ENCODE measurements at places on chromosomes 16 and 17.

- DNase-seq = no peak
Observed at GRCh38 chr17:70081885-70082284, 6.9 kb downstream of the KCNJ16 start.

- no peak for DNase-seq
Observed at GRCh38 chr17:3012926-3013581, 50.4 kb downstream of the OR1D5 start.

DNA sequence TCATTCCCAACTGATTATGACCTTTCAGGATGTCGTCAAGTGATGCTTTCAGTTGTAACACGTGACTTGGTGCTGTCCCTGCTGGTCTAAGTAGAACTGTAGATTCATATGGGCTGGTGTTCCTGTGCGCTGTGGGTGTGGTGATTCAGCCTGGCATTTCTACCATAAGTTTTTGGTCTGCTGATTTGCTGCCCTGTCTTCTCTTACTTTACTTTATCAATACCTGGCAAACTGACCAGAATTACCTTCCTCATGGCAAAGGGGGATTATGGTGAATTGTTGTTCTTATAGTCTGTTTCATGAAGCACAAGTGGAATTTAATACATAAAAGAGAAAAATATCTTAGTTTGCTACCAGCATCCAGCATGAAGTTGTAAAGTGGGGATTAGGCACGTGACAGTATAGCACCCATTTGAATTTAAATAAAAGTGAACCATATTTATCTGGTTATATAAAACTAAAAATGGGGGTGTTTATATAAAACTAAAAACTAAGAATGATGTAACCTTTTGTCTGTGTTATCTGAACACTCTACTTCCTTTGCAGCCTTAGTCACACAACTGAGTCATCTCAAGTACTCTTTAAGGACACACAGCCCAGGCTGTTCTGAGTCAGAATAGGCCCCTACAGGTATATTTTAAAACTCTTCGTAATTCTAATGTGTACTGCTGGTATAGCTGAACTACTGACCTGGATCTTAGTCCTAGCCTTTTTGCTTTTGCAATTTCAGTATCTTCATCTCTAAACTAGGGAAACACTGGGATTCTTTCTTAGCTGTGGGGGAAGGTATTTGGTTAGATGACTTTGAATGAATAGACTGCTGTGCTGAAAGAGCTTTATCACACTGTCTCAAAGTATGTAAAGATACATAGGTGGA lies 28.3 kb downstream of the TTC19 start:
- DNase-seq = peak; percentile 66

DNA sequence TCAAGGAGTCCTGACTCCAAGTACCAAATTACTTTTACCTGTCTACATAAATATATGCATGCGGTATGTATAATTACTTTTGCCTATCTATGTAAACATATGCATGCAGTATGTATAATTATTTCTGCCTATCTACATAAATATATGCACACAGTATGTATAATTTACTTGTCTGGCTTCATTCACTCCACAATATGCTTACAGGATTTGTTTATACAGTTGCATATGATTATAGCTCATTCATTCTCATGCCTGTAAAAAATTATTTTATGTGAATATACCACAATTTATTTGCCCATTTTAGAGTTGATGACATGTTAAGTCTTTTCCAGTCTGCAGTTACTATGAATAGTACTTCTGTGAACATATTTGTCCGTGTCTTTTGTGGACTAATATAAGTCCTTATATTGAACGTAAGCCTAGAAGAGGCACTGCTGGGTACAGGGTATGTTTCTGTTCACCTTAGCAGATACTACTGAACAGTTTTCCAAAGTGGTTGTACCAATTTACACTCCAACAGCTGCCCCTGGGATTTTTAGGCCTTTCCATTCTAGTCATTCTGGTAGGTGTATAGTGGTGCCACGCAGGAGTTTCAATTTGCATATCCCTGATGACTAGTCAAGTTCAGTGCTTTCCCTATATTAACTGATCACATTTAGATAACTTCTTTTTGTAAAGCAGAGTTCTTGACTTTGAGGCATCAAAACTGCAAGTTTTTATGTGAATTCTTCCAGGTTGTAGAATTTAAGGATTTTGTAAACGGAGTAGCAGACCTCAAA lies 47.0 kb downstream of the MARVELD3 start:
- no peak for DNase-seq

DNA sequence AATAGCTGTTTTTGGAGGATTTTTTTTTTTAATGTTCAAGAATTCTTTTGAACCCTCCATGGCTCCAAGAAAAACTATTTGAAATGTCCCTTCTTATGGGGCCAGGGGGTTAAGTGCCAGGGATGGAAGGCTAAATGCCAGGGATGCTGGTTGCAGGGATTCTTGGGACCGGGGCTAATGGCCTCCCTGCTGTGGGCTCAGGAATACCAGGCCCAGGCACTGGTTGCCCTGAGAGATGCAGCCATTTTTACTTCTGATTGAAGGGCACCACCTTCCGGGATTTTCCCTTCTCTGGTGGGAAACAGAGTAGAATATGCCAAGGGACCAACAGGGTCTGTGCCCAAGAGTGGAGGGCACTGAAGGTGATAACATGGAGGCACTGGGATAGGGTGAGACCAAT lies 10.9 kb upstream of the KAT7 start:
- DNase-seq = no peak

DNA sequence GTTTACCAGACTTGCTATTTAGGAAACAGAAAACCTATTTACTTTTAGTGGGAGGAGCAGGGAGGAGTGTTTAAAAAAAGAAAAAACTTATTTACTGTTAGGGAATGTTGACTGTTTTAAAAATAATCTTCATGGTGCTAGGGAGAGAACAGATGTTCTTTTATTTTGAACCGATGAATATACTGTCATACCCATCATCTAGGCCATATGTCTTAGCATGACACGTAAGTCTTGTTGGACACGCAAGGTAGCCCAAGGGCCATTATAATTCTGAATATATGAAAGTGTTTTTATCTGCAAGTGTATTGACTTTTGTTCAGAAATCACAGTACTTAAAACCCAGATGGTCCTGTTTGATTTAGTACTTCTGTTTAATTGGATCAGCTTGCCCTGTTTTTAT lies 11.6 kb downstream of the WIPF2 start:
- no peak for DNase-seq

GRCh38 chr16:89958068-89958467 lies 9.5 kb downstream of the DEF8 start:
- DNase-seq = no peak

- peak; percentile 57 for DNase-seq
Observed at GRCh38 chr16:48291303-48291702, 44.0 kb upstream of the ABCC11 start.

DNA sequence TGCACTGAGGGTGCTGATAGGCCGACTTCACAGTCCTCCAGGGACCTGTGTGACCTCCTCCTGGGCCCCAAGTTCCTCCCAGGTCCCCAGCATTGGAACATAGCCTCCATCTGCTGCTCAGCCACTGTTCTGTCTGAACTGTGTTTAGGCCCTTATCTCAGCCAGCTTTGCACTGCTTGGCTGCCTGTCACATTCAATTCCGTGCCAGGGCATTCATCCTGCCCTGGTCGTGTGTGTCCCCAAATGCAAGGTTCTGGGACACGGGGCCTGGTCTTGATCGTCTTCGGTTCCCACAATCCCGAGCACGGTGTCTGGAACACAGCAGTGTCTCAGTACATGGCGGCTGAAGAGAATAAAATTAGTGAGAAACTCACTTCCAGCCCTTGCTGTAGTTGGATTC lies 69.9 kb upstream of the NFAT5 start:
- no peak for DNase-seq

DNA sequence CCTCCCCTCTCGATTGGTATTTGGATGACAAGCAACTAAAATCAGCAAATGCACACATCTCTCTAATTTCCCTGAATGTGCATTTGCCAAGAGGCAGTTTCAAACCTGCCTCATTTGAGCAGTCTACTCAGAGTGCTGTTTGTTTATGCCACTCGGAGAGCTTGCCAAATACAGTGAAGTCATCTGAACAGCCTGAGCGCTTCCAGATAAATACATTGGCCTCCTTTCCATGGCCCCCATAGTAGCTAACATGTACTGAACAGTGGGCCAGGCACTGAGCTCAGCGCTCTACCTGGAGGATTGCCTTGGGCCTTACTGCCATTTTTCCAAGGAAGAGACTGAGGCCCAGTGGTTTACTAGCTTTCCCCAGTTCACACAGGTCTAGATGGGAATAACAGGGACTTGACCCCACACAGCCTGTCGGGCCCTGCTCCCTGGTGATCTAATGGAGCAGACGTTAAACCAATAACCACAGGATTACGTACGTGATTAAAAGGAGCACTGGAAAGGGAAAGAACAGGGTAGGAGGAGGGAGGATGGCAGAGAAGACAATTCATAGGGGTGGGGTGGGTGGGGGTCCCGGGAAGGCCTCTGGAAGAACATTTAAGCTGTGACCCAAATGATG lies 18.7 kb upstream of the ANKRD40CL start:
- peak; percentile 30 for DNase-seq
